ENCODE measurements at places on chromosomes 16 and 17.
A peak's percentile ranks its signal among the peaks of the same experiment; 100 is the strongest.

DNA sequence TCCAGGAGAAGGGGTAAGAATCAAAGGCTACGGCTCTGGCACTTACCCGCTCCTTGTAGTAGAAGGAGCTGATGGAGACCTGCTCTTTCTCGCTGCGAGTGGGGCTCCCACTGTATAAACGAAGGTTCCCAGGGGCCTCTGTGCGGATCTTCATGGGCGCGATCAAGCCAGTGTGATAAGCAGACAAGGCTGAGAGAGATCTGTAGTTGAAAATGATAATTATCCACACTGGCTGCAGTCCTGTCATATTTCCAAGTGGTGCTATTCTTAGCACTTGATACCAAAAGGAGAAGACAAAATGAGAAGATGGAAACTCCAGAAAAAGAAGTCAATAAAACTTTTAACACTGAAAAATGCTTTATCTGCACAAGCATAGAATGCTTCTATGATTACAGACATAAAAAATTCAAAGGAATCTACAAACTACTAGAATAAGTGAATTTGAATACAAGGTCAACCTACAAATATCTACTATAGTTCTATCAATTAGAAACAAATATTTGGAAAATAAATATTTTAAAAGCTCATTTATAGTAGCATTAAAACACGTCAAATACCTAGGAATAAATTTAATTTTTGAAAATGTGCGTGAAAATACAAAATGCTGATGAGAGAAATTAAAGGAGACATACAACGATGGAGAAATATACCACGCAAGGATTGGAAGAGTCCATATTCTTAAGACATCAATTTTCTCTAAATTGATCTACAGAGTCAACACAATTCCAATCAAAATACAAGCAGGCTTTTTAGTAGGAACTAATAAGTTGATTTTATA is 80.8 kb downstream of the WDR59 start:
- no peak for DNase-seq

GRCh38 chr16:48225456-48225855 is 18.6 kb upstream of the LONP2 start:
- DNase-seq, result no peak

- no peak for DNase-seq
Observed at GRCh38 chr17:41367426-41368075, 2.1 kb downstream of the KRT33B start.

DNA sequence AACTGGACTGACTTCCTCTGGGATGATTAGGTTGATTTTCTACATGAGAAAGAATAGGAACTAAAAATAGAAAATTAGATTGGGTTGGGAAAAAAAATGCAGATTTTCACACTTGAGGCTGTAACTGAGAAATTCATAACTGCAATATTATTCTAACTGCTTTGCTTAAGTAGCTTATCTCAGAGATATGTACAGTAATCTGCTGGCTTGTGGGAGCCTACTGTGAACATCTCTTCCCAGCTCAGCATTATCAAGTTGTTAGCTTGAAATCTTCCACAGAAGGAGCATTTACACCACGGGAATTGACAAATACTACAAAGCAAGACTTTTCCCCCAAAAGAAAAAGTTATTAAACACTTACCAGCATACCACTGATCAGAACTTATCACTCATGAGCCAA is 58.9 kb downstream of the CNTNAP4 start:
- DNase-seq, result no peak

GRCh38 chr17:72699545-72699944 is 392.9 kb downstream of the SLC39A11 start:
- DNase-seq, result no peak

- no peak for DNase-seq
Observed at GRCh38 chr17:33131620-33132019, 140.0 kb downstream of the SPACA3 start.

DNA sequence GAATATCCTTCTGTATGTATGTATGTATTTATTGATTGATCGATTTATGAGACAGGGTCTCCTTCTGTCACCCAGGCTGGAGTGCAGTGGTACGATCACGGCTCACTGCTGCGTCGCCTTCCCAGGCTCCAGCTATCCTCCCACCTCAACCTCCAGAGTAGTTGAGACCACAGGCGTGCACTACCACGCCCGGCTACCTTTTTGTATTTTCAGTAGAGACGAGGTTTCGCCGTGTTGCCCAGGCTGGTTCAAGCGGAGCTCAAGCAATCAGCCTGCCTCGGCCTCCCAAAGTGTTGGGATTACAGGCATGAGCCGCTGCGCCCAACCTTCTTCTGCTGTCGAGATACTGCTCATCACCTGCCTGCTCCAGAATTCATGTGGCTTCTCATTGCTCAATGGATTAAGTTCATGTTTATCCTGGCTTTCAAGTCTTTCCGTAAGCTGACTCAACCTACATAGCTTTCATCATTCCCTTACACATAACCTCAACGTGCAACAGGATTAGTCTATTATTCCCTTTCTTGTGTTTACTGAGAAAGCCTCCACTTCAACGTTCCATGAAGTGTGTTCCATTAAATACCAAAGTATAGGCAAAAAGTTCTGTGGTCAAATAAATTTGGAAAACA is 13.6 kb downstream of the TAC4 start:
- no peak for DNase-seq

DNA sequence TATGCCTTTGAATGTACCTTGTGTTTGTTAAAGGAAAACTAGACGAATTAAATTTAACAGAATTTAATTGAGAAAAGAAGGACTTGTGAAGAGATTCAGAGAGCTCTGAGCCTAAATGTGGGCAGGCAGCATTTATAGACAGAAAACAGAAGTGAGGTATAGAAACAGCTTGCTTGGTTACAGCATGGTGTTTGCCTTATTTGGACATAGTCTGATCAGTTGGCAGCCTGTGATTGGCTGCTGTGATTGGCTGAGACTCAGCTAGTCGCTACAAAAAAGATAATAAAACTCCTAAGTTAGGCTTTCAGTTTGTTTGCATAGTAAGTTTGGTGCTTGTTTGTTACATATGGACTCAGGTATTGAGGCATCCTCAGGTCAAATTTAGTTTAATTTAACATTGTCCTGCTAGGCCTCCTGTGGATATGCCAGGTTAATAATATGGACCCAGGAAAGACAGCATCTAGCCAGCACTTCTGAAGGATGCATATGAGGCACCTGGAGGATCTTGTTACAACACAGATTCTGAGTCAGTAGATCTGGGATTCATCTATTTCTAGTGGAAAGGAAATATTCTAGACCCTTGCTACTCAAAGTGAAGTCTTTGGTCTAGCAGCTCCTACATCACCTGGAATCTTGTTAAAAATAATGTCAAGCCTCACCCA is 43.4 kb downstream of the SLFN5 start:
- DNase-seq, result no peak

GRCh38 chr17:17670701-17671305 is 10.5 kb upstream of the RAI1 start:
- DNase-seq, result no peak

- no peak for DNase-seq
Observed at GRCh38 chr16:72845322-72846020, 202.5 kb downstream of the ZFHX3 start.

DNA sequence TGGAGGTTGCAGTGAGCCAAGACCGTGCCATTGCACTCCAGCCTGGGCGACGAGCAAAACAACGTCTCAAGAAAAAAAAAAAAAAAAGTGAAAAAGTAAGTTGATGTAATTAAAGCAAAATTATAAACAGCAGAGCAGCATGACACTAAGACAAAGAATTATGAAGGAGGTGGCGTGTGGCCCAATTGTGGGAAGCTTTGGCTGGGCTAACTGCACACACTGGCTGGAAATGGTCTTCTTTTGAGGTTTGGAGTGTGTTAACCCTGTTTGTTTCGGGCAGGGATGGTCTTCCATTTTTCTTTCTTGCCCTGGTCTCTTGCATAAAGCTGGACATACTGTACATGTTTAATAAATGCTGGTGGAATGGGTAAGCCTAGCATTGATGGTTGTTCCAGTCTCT is 54.8 kb downstream of the RAP1GAP2 start:
- DNase-seq, result no peak

DNA sequence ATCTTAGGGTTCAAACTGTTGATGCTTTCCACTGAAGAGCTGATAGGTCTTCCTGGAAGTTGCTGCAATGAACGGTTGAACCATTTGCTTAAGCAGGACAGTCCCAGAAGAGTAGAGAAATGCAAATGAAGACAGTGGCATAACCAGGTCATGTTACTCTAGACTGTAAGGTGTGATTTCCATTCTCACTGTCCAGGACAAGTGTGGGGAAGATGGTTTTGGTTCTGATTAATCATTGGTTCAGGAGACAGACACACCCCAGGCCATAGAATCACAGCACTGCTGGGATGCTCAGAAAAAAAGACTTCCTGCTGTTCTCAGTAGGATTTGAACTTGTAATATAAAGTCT is 34.8 kb upstream of the XYLT2 start:
- peak; percentile 46 for DNase-seq

GRCh38 chr16:89598199-89598598 is 15.2 kb upstream of the DPEP1 start:
- no peak for DNase-seq

- DNase-seq, result no peak
Observed at GRCh38 chr16:381789-382717, at the start of gene PGAP6. PGAP6 (minus strand) TSS chr16:381978; CDS start chr16:381821, 157 bp downstream.

GRCh38 chr17:71799657-71800056 is 321.2 kb upstream of the SOX9 start:
- no peak for DNase-seq

- no peak for DNase-seq
Observed at GRCh38 chr17:45302649-45303173, 14.1 kb downstream of the MAP3K14 start.

DNA sequence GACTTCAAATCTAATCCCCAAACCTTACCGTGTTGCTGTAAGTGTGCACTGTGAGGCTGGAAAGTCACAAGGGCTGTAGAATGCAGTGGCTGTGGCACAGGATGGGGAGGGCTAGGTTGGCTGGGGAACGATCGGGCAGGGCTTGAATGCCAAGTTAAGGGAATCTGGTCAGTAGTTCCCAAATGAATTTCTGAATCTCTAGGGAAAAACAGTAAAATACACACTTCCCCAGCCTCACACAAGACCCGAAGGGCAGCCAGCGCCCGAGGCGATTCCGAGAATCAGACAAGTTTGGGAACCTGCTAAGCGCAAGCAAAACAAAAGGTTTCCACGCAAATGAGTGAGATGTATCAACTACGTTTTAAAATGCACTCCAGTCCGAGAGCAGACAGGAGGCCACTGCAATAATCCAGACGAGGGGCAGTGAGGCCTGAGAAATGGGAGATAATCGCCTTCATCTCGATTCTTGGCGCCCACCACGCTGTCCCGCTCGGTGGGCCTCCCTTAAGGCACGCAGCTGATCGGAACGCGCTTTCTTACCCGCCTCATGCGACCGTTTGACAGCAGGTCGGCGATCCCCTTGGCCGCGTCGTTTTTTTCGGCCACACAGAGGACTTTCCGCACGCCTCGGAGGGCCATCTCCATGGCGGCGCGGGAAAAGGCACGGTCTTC is 599 bp downstream of the TOP3A start:
- DNase-seq, result no peak

DNA sequence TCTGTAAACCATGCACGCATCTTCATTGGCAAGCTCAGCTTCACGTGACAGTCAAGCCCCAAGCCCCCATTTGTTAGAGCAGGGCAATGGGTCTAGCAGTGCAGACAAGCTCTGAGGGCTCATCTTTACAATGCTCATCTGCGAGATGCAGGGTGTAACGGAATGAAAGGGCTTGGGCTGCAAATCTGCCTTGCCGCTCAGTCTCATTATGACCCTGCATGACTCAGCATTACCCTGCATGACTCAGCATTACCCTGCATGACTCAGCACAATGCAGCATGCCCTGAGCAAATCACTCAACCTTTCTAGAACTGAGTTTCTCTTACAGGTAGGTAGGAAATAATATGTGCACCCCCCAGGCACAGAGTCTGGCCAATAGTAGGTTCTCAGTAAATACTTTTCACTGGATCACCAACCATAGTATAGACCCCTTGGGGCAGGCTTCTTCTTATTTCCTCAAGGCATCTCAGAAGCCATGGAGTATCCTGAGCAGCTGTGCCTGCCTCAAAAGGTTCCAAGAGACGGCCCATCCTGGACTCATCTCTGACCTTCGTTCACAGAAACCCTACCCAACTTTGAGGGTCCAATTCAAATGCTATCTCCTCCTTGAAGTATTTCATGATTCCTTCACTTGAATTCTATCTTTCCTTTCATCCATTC is 391.3 kb upstream of the CDH5 start:
- no peak for DNase-seq

DNA sequence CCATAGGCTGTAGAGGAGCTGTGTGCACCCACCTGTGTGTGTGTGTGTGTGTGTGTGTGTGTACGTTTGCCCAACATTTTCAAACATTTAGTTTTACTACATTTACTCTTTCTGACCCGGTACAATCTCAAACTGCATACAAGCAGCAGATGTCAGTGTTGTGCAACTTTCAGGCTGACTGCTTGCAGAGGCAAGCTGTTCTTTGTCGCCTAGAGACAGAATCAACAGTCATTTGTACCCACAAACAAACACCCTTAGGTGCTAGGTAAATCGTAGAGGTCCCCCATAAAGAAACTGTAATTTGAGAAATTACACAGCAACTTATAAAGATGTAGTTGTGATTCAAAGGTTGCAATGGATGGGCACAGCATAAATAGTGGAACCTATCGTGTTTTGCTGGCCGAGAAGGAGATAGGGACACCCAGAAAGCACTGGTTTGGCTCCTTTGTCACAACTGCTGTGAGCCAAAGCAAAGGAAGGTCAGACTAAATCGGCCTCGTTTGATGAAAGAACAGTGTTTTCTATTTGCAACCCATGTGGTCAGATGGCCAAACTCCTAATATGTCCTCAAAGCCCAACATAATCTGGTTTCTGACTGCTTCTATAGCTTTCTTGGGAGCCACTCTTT is 478.4 kb downstream of the TOX3 start:
- peak; percentile 21 for DNase-seq

DNA sequence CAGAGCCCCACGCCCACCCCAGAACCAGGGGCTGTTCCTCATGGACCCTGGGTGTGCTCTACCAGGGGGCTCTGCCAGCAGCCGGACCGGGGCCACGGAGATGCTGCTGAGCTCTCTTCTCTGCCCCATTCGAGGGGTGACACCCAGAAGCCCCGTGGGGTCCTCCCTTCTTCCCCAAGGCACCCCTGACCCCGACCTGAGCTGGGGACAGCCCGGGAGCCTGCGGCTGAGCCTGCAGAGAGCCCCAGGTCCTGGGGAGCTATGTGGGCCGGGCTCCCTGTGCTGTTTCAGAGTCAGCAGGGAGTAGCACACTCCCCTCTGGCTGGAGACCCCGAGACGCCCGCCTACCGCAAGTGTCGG is 1.2 kb upstream of the PRR35 start:
- DNase-seq, result no peak

GRCh38 chr16:85055493-85056210 is 28.1 kb downstream of the KIAA0513 start:
- DNase-seq, result no peak

- peak; percentile 28 for DNase-seq
Observed at GRCh38 chr16:21159281-21159951, 942 bp downstream of the LDAF1 start.

- DNase-seq, result no peak
Observed at GRCh38 chr16:57667526-57668262, 412 bp upstream of the ADGRG3 start.

Data from NCI-H526 treated with DMSO at 0.1 percent for 48 hours (cell line).